Cerebellar nuclear complex (tissue), 1 donor: ENCODE measurements at places on chromosomes 13 and 19.

- DNase-seq: no peak
Measured at GRCh38 chr19:49016067-49016839, 638 bp downstream of the LHB start.

GRCh38 chr13:49052813-49053212, 77.1 kb downstream of the FNDC3A start:
- no peak for DNase-seq

GRCh38 chr13:87999240-87999700, 328.1 kb downstream of the SLITRK5 start:
- no peak for DNase-seq

- DNase-seq: no peak
Measured at GRCh38 chr19:40549007-40549708, 27.5 kb upstream of the SHKBP1 start.

DNA sequence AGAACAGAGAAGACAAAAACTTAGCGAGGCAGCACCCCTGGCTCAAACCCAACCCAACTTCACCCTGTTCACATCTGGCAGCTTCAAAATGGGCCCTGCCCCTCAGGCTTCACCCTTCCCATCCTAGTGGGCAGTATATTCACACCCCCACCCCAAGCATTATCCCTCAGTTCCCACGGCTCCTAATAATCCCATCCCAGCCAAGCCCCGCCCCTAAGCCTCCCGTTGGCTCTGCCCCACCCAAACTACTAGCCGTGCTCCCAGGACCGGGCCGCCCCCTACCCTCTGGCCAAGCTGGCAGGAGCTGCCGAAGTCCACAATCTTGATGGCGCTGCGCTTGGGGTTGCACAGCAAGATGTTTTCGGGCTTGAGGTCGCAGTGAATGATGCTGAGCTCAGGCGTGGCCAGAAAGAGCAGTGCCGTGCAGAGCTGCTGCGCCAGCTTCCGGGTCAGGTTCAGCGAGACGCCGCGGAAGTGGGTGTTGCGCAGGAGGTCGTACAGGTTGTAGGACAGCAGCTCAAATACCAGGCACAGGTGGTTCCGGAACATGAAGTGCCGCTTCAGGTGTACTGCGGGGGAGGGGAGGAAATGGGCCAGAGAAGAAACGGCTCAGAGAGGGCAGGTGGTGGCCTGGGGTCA, 5.8 kb downstream of the DYRK1B start:
- no peak for DNase-seq

DNA sequence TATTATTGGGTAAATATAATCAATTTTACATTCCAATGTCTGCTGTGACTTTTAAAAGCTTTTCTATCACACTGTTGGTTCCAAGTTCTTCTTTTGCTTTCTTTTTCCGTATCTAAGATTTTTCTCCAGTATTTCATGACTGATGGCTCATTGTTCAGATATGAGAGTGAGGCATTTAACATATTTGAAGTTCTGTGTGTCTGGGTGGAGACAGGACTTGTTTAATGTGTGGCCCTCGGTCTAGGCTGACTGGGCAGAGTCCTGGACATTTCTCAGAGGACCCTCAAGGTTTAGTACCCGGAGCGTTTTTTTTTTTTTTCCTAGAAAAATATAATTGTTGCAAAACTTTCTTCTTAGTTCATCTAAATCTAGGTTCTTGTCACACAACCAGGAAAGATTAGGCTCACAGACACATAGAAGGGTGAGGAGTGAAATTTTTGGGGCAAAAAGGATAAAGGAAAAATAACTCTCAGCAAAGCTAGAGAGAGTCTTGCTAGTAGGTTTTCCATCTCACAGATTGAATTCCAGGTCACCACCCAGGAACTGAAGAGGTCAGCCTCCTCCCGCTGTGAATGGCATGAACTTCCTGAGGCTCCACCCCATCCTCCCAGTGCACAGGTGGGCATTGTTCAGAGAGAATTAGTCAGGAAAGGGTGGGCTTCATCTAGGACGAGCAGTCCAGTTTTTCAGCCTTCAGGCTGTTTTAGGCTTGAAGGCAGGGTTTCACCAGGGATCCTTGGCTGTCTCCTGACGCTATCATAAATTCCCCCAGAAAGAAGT, 1002.4 kb upstream of the PCDH9 start:
- DNase-seq: no peak

DNA sequence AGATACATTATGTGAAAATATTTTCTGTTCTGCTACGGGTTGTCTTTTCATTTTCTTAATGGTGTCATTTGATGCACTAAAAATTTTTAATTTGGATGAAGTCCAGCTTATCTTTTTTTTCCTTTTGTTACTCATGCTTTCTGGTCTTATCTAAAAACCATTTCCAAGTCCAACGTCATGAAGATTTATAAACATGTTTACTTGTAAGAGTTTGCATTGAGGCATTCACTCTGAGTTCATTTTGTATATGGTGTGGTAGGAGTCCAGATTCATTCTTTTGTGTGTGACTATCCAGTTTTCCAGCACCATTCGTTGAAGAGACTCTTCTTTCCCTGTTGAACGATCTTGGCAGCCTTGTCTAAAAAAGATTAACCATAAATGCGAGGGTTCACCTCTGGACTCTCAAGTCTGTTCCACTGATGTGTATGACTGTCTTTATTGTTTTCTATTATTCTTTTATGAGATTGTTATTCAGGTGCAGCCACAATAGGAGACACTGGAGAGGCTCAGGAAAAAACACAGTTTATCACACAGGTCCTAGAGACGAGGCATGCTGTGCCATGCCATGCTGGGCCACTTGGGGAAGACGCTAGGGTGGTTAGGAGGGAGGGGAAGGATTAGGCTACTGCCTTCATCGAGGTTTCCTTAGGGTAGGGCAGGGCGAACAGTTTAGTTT, 35.0 kb downstream of the NAA16 start:
- no peak for DNase-seq

GRCh38 chr13:20721454-20722357, 18.2 kb downstream of the IL17D start:
- no peak for DNase-seq

- no peak for DNase-seq
Measured at GRCh38 chr19:12664406-12665280, 1.9 kb downstream of the MAN2B1 start.

- no peak for DNase-seq
Measured at GRCh38 chr13:113399755-113400149, 35.8 kb upstream of the GRTP1 start.
